ENCODE measurements at places on chromosomes 4 and X.
A peak's percentile ranks its signal among the peaks of the same experiment; 100 is the strongest.

DNA sequence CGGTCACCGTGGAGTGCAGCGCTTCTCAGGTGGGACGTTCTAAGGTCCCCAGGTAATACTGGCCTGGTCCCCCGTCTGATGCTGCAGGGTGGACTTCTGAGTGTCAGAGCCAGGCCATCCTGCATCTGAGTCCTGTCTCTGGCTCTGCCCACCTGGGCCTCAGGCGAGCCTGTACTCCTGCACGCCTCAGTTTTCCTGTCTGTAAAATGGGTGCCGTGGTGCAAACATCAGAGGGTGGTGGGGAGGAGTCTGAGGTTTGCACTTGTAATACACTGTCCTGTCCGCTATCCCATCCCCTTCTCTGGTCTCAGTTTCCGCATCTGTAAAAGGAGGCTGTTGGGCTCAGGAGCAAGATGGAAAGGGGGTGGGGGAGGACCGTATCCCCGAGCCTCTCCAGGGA is 41.3 kb downstream of the SORCS2 start:
- DNase-seq: no peak

GRCh38 chr4:81704461-81704860 is 232.8 kb upstream of the RASGEF1B start:
- DNase-seq: no peak

- DNase-seq: no peak
Observed at GRCh38 chr4:6983544-6984142, 59.5 kb upstream of the TADA2B start.

- no peak for DNase-seq
Observed at GRCh38 chr4:159075531-159075932, 27.3 kb upstream of the RAPGEF2 start.

DNA sequence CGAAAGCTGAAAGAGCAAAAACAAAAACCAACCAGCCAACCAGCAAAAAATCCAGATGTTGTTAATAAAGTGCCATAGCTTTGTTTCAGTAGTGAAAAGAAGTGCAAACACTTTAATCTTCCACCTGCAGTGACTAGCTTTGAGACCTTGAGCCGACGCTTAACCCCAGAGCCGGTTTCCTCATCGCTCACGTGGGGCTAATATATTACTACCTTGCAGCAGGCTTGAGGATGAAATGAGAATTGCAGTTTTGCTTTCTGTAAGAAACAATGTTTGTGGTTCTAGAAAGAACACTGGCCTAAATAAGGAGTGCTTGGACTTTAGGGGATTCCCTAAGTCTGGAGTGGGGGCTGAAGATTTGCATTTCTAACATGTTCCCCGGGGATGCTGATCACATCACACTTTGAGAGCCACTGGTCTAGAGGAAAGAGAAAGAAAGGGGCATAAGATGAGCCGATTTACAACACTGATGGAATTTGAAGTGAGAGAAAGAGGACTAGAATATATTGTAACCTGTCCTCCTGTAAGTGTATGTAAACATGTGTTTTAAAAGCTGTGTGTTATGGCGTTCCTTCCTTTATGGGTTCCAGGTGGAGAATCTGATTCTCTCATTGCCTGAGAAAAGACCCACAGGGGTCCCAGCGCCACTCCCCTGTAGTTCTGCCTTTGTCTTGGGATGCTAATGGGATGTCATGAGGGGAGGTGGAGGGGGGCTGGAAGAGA is 1.4 kb downstream of the FGF2 start:
- peak; percentile 53 for DNase-seq

DNA sequence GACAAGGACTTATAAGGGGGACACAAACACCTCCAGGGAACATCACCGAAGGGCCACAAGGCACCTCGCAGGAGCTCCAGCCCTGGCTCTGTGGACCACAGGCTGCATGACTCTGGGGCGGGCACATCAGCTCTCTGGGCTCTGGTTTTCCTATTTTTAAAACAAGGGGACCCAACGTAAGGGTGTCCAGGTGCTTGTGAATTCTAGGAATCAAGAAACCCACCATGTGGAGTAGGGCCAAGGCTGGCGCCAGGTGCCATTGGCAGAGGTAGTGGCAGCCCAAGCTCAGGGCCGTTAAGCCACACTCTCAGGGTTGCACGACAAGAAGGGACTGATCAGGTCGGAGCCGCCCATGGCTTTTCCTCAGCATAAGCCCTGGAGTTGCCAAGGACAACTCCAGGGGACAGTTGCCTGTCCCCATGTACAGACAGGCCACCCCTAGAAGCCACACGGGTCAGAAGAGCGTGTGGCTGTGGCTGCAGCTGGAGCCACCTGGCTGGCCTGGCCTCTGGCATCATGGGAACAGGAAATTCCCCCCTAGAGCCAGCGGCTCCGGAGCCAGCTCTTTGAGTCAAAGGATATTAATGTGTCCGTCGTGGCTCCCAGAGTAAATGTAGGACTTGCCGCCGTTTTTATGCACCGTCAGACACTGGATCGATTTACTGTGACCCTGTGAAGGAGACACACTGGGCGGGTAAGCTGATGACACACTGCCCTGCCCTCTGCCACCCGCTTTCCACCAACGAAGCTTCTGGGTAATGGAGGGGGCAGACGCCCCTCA is 32.5 kb downstream of the WDR1 start:
- DNase-seq: no peak

All from HEK293T (cell line).